Activated CD4-positive, CD25-positive, alpha-beta regulatory T cell (primary cell): ENCODE measurements at places on chromosomes 5 and 9.
A peak's percentile ranks its signal among the peaks of the same experiment; 100 is the strongest.

DNA sequence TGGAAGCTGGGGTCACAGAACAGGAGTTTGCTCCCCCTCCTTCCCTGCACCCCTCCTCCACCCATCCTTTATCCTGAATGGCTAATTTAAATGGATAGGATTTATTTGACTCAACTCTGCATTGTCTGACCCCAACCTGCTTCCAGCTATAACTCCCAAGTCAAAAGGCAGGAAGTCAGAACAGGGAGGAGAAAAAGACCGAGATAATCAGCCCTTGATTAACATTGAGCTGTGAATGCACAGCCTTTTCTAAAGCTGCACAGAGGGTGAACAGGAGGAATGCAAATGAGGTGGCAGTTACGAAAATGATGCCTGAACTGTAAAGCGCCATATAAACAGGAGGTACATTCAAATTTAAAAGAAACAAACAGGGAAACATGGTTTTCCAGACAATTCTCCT is 152.8 kb downstream of the SPOCK1 start:
- no peak for DNase-seq

- DNase-seq: no peak
Measured at GRCh38 chr9:35728041-35728971, 3.7 kb downstream of the TLN1 start.

DNA sequence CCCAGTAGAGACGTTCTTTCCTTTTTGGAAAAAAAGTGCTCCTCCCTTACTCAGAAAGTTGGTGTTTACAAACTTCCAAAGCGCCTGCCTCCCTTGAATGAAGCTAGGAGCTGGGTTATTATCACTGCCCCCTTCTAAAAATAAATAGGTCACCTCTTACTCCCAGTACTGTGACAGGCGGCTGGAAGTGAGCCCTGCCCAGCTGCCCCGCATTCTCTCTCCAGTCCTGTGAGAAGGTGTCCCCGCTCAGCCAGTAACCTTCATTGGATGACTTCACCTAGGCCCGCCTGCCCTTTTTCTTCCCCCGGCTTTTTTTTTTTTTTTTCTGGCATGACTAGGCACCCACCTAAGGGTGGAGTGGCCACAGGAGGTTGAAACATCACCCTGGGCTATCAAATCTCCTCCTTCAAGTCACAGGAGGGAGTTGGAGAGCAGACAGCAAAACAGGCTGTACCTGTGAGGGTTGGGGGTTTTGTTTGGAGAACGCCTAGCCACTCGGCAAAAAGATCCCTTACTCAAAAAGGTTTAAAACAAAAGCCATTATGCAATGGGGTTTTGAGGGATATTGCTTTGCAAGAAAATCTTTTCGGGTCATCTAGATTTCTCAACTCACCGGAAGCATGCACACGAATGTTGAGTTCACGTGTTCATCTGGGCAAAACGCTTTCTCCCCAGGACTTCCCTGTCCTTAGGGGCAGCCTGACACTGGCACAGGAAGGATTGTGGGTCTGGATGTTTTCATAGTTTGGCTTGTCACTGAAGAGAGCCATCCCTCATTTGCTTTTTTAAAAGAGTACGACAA is 43.3 kb upstream of the ZNF622 start:
- no peak for DNase-seq

DNA sequence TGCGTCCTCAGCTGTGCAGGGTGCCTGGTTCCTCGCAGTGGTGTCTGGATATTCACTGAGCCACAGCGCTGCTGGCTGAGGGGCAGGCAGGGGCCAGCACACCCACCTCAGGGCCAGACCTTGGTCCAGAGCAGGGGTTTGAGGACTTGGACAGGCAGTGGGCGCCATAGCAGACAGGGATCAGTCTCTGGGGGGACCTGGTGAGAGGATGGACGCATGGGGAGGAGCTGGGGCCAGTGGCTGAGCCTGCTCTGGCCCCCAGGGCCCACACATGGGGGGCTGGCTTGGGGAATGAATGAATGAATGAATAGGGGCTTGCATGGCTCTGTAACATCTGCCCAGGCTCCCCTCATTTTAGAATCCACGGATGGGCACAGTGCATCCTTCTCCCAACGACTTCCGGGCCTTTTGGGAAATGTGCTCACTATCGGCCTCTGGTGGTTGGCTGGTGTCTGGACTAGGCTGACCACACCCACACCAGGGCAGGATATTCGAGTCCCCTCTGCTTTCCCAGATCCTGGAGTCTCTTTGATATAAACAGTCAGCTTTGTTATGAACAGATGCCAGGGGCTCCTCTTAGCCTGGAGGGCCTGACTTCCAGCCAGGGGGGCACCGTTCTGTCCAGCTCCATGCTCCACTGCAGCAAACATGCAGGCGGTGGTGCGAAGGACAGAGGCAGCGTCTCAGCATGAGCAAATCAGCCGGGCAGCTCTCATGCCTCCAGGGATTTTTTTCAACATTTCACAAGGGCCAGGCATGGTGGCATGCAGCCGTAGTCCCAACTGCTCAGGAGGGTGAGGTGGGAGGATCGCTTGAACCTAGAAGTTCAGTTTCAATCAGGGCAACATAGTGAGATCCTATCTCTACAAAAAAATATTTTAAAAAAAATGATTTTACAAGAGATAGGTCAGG is 62.6 kb downstream of the NEK6 start:
- no peak for DNase-seq

GRCh38 chr9:71079451-71079850 is 42.0 kb downstream of the TRPM3 start:
- DNase-seq: no peak

- DNase-seq: no peak
Measured at GRCh38 chr9:12815888-12816287, 41.1 kb downstream of the LURAP1L start.

DNA sequence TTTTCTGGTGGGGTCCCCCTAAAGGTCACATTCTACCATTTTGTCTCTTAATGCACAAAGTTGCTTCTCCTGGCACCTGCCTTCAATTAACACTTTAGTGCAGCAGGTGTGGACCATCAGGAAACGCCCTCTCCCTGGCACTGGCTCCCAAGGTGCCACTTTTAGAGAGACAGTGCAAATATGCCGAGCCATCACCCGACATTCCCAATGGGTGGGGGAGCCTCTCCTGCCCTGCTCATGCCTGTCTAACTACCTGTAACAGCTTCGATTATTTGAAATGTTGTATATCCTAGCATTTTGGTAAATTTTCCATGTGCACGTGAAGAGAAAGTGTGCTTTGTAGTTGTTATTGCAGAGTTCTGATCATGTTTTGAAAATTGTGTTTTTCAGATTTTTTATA is 13.2 kb upstream of the LRRC14B start:
- DNase-seq: no peak

GRCh38 chr5:132363431-132364112 is 5.9 kb upstream of the SLC22A5 start:
- no peak for DNase-seq

DNA sequence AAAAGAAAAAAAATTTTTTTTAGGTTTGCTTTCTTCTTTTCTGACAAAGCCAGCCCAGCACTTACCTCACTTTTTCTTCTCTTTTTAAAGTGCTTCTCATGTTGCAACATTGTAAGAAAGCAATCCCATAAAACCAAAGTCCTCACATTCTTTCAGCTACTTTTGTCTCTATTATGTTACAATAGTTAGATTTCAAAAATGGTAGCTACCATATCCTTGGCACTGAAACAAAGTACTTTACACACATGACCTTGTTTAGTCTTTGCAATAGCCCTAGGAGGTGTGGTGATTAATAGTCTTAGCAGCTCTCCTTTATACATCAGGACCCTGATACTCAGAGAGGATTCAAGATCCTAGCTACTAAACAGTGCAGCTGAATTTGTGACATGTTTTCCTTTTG is 23.5 kb upstream of the CARTPT start:
- DNase-seq: no peak

GRCh38 chr5:63145167-63145566 is 566.5 kb downstream of the LRRC70 start:
- DNase-seq: no peak

DNA sequence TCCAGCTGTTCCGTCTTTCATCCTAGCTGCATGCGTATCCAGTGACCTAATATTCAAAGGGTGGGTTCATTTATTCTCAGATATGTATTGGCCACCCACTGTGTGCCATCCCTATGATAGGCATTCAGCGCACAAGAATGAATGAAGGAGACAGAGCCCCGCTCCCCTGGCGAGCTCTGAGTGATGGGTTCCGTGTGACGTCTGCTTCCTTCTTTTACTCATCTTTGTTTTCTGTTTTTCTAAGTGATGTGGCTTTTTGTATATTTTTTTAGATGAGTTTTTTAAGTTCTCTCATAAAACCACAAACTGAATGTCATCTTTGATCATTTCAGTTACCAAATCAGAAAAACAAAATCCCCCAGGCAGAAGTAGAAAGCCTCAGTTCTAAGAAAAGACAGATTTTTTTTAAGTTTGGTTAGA is 168.3 kb upstream of the OTULINL start:
- DNase-seq: peak; percentile 11

- no peak for DNase-seq
Measured at GRCh38 chr9:69578026-69578425, 94.1 kb downstream of the APBA1 start.

DNA sequence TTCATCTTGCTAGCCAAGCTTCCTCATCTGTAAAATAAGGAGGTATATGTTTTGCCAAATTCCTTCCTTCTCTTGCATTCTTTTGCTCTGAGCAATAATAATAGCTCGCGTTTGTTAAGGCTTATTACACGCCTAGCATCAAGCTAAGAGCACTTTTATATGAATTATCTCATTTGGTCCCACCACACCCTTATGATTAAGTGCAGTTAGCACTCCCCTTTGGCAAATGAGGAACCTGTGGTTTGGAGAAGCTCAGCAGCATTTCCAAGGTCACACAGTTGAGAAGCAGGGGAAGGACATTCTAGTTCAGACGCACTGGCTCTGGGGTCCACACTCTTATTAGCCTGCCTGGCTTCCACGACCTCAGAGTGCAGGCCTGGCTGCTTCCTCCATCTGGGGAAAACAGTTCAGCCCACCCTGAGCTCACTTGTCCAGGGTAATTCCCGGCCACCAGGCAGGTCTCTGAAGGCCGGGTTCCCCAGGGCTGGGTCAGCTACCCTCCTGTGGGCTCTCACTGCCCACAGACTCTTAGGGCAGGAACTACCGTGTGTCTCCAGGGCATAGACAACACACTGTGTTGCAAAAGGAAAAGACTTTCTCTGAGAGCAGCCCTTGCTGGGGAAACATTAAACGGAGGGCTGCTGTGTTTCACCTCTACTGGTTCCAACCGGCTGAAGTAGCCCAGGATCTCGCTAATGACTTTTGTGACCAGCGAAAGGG is 9.9 kb upstream of the FBP1 start:
- DNase-seq: no peak

DNA sequence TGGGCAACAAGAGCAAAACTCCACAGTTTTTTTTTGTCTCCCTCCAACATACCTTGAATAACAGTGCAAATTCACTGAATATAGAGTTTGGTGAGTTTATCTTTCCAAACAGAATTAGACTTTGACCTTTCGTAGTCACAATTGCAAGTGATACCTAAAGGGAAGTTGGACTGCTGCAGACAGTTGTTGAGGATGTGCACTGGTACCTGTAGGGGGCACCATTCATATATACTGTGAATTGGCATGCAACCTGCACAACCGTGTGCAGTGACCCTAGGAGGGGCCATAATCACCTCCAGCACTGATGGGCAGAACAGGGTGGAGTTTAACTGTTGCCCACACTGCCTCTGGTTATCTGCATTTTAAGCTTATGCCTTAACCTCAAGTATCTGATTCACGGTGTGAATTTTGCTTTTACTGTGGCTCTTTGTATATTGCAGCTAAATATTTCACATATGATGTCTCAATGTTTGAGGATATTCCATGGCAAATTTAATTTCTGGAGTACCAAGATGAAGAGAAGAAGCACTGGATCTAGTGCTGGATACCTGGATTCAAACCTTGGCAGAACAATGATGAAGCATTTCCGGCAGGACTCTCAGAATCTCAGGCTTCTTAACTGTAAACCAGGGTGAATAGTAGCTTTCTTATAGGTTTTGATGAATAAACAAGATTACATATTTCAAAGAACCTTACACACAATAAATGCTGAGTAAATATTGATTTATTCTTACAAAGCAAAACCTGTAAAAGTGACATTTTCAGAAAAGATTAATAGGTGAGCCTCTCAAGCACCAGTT is 144.3 kb downstream of the ACTBL2 start:
- DNase-seq: no peak

GRCh38 chr5:143629871-143630659 is 181.9 kb upstream of the HMHB1 start:
- DNase-seq: no peak

- no peak for DNase-seq
Measured at GRCh38 chr5:72634444-72634843, 127.2 kb upstream of the ZNF366 start.

- DNase-seq: no peak
Measured at GRCh38 chr5:10838038-10838437, 77.0 kb upstream of the DAP start.

- DNase-seq: peak; percentile 8
Measured at GRCh38 chr5:173581408-173582215, 34.8 kb downstream of the BOD1 start.

DNA sequence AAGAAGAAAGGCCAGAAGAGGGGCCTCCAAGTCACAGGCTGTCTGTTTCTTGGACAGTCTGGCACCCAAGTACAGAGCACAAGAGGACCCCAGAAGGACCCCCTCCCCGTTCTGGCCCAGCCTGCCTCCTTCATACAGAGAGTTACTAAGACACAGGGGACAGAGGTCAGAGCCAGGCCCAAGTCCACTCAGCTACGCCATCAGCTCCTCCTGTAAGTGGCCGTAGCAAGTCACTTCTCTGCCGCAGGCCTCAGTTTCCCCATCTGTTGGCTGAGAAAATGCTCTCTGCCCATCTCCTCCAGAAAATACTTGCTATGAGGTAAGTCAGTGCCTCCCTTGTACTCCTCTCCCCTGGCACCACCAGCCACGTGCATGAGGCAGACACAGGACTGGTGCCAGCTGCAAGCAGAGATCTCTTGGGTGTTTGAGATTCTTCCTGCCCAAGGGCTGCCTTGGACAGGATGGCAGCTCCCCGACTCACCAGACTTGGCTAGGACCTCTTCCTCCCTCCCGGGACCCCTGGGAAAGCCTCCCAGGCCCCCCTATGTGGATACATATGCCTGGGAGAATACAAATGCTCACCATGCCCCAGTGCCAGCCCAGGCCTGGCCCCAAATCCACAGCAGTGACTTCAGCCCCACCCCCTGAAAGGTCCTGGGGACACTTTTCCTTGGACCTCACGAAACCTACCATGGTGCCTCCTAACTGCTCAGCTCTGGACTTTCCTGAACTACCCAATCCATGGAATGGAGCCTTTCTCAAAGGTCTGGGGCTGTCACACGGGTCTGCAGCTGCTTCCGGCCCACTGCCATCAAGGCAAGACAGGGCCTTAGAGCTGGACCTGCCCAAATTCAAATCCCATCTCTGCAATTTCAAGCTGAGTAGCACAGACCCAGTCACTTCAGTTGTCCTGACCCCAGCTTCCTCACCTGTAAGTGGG is 5.1 kb downstream of the EEIG1 start:
- DNase-seq: no peak

- no peak for DNase-seq
Measured at GRCh38 chr9:113499153-113499875, 35.8 kb downstream of the RGS3 start.

DNA sequence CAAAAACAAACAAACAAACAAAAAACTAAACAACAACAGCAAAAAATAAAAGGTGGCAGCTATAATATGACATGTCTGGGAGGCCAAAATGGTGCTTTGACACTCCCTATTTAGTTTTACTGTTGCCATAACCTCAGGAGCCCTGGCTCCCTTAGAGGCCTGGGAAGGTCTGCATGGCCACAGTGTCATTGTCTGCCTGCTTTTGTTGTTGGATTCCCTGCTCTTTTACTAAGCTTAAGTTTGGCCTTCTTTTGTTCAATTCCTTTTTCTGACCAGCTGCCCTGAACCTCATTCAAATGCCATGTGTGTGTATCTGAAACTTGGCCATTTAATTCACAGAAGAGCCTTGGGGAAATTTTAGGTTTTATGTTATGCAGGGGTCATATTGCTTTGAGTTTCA is 458.2 kb downstream of the TMEM232 start:
- DNase-seq: no peak
